ENCODE measurements at places on chromosomes 7 and 10.
A peak's percentile ranks its signal among the peaks of the same experiment; 100 is the strongest.

DNA sequence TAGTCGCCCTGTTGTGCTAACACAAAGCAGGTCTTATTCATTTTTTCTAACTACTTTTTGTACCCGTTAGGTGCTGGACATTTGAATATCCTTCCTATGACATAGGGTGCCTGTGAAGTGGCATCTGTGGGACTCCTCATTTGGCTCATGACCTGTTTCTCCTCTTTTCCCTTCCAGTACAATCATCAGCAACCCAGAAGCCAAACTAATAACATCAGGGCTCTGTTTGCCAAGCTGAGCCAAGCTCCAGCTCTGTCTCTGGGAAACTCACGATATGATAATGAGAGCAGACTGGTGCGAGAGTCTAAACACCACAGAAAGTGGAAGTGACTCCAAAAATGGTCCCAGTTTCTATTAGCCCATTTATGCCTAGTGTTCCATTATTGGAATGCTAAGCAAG lies 92.0 kb downstream of the SVIL start:
- no peak for DNase-seq

DNA sequence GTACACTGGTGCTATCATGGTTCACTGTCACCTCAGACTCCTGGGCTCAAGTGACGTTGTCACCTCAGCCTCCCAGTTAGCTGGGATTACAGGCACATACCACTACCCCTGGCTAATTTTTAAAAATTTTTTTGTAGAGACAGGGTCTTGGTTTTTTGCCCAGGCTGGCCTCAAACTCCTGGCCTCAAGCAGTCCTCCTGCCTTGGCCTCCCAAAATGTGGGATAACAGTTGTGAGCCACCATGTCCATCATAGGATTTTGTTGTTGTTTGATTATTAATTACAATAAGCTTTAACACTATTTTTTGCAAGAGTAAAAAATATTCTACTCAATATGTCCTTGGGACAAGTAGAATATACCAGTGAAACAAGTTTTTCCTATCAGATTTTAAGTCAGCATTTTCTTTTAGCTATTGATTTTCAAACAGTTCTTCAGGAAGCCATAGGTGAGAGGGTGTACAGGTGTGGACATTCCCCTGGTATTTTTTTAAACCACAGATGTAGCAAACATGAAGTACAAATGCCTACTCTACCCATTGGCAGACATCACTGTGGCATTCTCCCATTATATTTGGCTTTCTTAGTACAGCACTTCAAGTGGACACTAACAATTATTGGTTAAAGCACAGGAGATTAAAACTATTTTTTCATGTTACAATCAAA lies 18.7 kb downstream of the KMT2E start:
- no peak for DNase-seq

DNA sequence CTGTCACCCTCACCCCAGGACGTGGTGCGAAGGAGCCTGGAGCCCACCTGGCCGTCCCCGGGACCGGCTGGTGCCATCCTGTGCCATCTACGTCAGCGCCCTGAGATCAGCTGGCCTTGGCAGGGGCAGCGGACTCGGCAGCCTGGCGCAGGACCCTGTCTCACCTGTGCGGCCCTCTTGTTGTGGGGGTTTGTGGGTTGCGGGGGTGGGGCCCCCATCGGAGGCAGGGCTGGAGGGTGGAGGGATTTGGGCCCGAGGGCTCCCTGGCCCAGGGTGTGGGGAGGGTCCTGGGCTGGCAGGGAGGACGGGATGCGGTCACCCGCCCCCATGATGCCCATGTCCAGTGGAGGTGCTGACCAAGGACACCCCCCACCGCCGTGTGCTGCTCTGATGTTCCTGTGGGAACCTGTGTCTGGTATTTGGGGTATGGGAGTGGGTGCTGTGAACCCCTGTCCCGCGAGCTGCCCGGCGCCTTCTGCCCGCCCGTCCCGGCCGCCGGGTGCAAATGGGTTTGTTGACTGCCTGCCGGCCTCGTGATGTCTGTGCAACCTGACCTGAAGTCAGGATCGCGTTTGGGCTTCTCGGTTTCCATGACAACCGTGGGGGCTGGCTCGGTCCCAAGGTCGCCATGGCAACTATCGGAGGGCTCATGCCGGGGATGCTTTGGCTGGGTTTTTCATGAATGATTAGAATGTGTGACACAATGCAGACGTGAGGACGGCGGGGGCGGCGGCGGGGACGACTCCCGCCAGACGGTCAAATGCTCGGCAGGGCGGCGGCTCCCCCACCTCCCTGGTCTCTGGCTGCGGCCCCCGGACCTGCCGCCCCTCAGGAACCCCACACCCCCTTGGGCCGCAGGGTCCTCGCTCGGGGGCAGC lies 7.3 kb downstream of the MAFK start:
- no peak for DNase-seq

- no peak for DNase-seq
Observed at GRCh38 chr10:30538086-30538485, 91.5 kb downstream of the LYZL2 start.

DNA sequence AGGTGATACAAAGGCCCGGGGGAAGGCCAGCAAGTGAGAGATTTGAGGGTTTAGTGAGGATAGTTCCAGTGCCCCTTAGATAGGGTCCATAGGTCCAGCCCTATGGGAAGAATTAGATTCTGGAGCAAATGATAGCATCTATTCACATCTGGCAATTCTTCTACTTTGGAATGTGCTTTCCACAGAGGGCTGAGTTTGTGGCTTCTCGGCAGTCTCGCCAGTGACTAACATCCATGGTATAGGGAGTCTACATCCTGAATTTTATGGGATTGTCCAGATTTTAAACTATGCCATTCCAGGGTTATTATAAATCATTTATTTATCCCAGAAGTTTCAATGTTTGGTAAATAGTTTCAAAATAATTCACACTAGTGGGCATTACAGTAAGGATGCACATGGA lies 207.3 kb upstream of the ADO start:
- no peak for DNase-seq

- no peak for DNase-seq
Observed at GRCh38 chr7:70189776-70190175, 591.5 kb downstream of the AUTS2 start.

DNA sequence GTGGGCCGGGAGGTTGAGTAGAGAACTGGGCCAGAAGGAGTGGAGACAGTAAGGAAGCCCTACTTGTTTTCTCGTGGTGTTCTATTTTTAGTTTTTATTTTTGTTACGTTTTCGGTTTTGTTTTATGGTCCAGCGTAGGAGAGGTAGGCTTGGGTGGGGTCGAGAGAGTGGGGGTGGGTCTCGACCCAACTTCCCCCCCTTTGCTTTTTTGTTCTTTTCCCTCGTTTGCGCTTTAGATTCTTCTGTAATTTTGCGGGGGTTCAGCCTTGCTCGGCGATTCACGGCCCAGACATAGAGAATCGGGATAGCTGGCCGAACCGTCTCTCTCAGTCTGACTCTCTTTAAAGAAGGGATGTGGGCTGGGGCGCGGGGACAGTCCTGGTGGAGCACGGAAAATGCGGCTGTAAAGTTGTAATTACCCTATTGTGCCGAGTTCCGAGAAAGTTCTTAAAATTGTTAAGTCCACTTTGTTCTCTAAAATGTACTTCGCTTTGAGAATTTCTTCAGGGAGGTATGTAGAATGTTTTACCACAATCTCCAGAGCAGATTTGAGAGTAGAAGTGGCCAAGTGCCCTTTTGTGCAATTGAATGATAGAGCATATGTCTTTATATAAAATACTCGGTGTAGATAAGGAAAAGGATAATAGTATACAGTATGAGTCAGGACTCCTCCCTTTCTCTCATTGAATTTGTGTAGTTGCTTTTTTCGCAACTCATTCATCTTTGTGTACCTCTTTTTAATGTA lies 816 bp downstream of the DMTF1 start:
- peak; percentile 8 for DNase-seq

DNA sequence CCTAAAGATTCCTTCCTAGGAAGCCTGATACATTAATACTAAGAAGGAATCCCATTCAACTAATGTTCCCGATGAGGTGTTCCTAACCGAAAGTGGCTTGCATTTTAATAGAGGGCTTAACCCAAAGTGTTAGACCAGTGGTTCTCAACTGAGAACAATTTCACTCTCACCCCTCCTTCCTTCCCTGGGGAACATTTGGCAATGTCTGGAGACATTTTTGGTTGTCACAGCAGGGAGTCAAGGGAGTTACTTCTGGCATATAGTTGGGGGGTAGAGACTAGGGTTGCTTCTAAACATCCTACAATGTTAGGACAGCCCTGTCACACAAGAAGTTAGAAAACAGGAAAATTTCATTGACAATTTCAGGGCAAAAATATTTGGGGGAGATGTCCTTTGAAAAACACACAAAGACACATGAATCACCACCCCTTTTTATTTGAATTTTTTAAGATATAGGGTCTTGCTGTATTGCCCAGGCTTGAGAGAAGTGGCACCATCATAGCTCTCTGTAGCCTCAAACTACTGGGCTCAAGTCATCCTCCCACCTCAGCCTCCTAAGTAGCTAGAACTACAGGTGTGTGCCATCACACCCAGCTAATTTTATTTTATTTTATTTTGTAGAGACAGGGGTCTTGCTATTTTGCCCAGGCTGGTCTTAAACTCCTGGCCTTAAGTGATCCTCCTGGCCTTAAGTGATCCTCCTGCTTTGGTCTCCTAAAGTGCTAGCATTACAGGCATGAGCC lies 50.7 kb downstream of the WNT2 start:
- DNase-seq, result no peak
